GM20000 (cell line): ENCODE measurements at places on chromosomes 5 and 9.

GRCh38 chr5:105924366-105924765, 1746.4 kb downstream of the EFNA5 start:
- no peak for DNase-seq

- no peak for DNase-seq
Observed at GRCh38 chr5:86838083-86838482, 220.3 kb downstream of the COX7C start.

DNA sequence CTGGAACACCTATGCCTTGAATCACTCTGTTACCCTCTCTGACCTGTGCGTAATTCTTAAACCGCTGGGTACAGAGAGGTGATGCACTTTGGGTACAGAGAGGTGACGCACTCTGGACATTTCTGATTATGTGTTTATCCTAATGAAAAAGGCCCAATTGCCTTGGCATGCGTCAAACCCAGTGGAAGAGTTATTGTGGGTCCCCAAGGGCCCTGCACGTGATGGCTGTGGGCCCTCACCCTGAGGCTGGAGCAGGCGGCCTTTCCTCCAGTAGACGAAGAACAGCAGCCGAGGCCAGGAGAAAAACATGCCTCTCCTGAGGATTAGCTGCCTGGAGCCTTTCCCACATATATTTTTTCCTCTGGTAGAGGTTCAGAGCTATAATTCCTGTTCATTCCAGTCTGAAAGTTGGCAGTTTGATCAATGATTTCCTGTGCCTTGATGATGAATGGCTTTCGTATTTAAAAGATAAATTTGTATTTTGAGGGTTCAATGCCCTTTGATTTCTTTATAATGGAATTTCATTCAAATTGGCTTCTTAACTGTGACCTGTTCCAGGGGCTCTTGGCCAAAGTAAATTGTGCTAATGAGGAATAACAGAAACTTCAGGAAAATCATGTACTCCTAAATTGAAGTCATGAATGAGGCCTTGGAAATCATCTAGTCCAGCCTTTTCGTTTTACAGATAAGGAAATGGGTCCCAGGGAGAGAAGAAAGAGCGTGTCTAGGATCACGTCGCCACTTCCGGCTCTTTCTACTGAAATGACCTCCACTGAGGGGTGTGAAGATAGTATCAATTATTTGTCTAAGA, 22.8 kb downstream of the ACER2 start:
- DNase-seq = no peak

- DNase-seq = no peak
Observed at GRCh38 chr5:36250427-36250826, 8.7 kb upstream of the NADK2 start.

GRCh38 chr9:2657427-2657826, 35.8 kb downstream of the VLDLR start:
- peak; percentile 20 for DNase-seq
